NCI-H446 treated with DMSO at 0.1 percent for 48 hours (cell line): ENCODE measurements at places on chromosomes 2 and 18.

GRCh38 chr2:69345434-69345833, 41.6 kb downstream of the GFPT1 start:
- DNase-seq, result no peak

DNA sequence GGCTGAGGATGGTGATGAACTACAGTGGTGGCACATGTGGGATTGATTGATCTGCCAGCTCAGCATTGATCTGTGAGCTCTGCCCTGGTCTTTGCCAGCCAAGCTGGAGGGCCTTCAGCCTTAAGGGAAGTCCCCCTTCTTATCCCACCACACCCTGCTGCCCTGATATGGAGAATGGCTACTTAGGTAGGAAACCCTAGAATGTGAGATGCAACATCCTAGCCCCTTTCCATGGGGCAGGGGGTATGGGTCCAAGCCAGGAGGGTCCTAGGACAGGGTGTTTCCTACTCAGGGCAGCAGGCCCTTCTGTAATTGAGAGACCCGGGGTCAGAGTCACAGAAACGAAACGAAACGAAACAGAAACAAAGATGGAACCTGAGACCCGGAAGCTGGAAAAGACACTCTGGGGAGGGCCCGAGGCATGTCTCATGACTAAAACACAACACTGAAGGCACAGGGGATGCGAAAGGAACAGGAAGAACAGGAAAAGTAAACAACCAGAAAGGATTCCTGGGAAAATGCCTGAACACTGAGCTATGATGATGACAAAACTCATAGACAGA, 16.9 kb upstream of the SULT1C2 start:
- DNase-seq, result no peak

- peak; percentile 59 for DNase-seq
Measured at GRCh38 chr2:162029287-162029901, 44.6 kb downstream of the DPP4 start.

- no peak for DNase-seq
Measured at GRCh38 chr2:177058747-177059146, 153.8 kb upstream of the HNRNPA3 start.

- no peak for DNase-seq
Measured at GRCh38 chr18:27004056-27004829, 138.7 kb upstream of the AQP4 start.

DNA sequence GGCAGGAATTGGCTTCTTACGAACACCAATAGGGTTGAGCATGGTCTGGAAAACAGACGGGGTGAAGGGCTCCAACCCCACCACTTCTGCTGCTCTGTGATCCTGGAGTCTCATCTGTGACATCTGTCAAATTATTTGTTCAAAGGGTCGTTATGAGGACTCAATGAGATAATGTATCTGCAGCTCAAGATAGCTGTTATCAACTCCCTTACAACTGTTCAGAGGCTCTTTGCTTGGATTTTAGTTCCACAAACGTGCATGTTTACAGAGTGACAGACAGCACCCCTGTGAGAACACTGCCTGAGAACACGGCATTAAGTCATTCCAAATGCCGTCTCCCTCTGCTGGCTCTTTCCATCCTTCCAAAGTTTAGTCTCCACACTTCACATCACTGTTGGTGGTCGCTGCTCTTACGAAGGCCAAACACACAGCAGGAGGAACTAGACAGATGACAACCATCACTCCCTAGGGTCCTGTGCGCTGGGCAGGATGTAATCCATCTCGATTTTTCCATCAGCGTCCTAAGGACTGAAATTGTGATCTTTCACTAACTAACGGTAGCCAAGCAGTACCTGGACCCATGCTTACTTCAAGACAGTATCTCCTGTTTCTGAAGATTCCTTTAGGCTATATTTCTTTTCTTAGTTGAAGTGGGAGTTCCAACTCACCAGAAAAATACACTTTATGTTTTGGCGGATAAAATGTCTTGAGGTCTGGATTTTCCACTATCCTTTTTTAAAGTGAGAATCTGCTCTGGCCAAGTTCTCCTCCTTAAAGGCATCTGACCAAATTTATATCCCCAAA, 220.3 kb downstream of the ANAPC1 start:
- DNase-seq, result no peak

GRCh38 chr2:88054782-88055370, 707 bp downstream of the KRCC1 start:
- no peak for DNase-seq

DNA sequence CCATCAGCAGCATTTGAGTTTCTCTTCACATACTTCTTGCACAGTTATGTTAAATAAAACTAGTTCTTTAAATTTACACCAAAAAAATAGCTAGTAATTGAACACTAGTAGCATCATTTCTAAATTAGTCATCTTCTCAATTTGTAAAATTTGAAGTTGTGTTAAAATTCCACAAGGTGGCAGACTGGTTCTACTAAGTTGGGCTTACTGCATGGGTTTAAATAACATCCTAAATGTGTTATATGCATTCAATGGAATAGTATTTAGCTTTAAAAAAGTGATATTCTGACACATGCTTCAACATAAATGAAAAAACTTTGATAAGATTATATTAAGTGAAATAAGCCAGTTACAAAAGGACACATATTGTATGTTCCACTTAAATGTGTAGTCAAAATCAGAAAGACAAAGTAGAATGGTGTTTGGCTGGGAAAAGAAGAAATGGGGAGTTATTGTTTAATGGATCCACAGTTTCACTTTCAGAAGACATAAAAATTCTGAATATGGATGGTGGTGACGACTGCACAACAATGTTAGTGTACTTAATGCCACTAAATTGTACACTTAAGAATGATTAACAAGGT, 28.7 kb upstream of the RPRD1A start:
- peak; percentile 4 for DNase-seq

GRCh38 chr2:192357217-192357616, 162.5 kb upstream of the TMEFF2 start:
- DNase-seq, result no peak

DNA sequence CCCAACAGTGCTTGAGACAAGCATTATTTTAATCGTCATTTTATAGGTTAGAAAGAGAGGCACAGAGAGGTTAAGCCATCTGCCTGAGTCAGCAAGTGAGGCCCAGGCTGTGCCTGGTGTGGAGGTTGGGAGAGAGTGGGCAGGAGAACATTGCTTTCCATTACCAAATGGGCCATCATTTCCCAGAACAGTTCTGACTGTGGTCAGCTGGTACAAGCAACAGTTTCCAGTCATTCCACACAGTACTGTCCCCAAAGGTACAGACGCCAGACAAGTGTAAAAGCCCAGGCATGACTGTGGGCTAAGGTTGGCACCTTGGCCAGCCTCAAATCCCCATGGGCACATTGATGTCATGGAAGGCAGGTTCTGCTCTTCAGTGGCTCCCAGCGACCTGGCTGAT, 98.2 kb upstream of the LCLAT1 start:
- no peak for DNase-seq

GRCh38 chr2:28475088-28475595, 20.7 kb upstream of the PLB1 start:
- no peak for DNase-seq

DNA sequence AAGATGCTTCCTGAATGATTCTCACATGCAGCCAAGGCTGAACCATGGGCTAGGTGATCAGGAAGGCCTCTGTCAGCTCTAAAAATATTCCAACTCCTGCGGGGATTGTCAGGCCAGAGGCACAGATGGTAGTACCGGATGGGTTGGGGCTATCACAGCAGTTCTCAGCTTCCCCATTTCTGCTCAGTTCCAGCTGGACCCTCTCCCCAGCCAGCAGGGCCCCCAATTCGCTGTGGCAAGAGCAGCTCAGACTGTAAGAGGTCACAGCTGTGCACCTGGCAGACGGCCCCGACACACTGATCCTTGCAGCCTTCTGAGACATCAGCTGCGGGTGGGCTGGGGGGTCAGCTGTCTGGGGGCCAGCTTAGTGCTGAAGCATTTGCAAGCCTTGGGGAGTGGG, 43.6 kb upstream of the TCF7L1 start:
- no peak for DNase-seq

- DNase-seq, result no peak
Measured at GRCh38 chr2:55239656-55240222, 7.3 kb downstream of the RPS27A start.

GRCh38 chr2:1586923-1587840, 157.1 kb downstream of the PXDN start:
- no peak for DNase-seq

- no peak for DNase-seq
Measured at GRCh38 chr2:152762202-152762601, 43.8 kb downstream of the ARL6IP6 start.

DNA sequence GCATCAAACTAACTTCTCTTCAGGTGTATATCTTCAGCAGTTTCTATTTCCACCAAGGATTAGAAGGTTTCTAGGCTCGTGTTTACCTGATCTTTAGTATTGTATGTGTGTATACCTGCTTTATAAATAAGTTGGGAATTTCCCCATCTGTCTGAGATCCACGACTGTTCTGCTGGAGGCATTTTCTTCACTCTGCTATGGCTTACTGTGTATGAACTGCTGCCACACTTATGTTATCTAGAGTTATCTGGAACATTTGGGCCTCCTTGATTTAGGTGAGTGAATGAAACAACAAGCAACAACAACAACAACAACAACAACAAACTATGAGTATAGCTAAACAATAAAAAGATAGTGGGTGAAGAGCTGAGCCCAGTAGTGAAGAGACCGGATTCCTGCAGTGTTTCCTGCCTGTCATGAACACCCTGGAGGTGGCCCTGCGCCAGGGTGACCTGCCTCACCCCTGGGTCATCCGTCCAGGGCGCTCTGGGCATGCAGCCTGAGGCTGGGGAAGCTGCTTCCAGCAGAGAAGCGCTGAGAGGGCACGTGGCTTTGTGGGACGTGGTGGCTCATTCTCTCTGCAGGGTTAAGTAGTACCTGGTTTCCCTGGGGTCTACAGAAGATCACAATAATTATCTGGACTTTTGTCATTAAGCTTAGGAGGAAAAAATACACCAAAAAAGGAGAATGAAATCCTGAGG, 56.1 kb upstream of the GATA6 start:
- DNase-seq, result no peak

DNA sequence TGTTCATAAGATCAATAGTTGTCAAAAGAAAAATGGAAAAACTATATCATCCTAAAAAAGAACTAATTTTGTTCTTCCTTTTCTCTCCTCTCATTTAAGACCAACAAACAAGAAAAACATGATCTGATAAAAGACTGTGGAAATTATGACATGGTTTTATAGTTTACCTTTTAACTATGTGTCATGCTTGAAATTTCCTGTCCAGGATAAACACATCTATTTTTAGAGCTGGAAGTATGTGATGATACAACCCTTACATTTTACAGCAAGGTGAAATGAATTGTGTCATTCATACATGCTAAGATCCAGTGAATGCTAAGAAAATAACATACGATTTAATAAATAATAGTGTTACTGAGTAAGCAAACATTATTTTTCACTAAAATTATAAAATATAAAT, 89.9 kb downstream of the GULP1 start:
- no peak for DNase-seq

DNA sequence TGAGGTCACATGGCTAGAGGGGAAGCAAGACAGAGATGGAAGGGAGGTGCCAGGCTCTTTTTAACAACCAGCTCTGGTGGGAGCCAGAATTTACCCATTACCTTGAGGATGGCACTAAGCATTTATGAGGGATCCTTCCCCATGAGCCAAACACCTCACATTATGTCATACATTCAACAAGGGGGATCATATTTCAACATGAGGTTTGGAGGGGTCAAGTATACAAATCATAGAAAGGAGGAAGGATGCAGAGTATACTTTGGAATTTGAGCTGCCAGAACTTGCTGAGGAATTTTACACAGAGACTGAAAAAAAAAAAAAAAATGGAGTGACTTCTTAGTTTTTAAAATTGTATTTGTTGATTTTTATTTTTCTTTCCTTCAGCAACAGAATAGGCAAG, 891.4 kb downstream of the CCDC85A start:
- DNase-seq, result no peak

GRCh38 chr18:31634331-31634713, 42.6 kb downstream of the TTR start:
- DNase-seq, result no peak

DNA sequence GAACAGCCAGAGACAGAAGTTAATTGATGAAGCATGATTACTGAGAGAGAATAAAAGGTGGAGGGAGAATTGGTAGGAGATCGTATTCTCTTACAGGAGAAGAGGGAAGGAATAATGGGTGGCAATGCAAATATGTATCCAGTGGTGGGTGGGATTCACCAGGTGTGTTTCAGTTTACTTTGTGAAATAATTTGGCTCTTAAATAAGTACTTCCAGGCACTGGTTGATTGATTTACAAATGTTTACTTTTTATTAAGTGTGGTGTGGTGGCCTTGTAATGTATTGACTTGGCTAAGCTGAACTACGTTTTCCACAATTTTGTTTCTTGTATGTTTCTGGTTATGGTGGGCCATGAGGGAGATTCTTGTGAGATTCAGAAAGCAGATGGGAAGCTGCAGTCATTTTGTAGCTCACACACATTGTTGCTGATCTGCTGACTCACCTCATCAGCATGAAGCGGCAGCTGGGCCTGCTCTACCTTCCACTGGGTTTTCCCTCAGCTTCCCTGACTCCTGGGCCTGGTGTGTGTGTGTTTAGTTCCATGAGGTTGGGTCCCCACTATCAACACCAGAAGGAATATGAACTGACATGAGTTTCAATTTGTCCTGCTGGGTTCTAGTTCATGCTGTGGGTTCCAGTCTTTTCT, 32.6 kb downstream of the MYL12B start:
- DNase-seq, result no peak

DNA sequence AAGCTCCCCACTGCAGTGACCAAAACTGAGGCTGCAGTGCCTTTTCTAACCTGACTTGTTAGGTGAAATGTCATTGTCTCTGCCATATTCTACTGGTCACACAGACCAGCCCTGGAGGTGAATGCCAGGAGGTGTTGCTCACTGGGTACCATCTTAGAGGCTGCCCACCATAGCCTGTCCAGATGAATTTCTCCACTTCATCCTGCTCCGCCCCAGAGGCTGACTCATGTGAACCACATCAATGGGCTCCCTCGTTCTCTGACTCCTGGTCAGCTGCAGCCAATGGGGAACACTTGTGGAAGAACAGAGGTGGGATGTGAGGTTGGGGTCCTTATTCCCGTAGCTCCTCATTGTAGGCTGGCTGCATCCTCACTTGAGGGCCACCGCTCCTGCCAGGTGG, 3.4 kb upstream of the NARS1 start:
- no peak for DNase-seq

DNA sequence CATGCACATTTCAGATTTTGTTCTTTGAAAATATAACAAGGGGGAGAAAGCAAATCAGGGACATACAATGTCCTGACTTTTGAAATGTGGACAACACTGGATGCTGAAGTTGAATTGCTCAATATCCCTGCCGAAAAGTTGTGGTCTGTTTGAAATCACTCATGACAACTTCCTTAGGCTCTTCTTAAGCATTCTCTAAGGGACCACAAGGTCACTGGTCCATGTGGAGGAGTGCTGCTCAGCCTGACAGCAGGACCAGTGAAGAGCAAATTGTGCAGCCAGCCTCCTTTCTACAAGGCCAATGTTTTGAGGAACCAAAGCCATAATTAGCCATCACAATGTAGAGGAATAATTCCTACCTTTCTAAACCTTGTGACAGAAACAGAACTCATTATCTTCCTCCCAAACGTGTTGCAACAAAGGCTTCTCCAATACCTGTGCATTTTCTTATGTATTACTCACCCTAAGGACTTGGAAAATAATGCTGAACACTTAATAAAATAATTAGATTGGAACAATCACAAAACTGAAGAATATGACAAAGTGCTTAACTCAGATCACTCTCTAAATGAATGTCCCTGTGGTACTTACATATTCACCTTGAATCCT, 1477.6 kb upstream of the NXPH2 start:
- DNase-seq, result no peak

- no peak for DNase-seq
Measured at GRCh38 chr18:62745089-62745751, 29.9 kb downstream of the PHLPP1 start.
